Uterus (tissue), 4 donors: ENCODE measurements at places on chromosomes 7 and 10. TPM values are rescaled to one million over a fixed set of nuclear protein-coding genes. Genes with fewer than 3 reads are reported as not detected.
A peak's percentile ranks its signal among the peaks of the same experiment; 100 is the strongest.

DNA sequence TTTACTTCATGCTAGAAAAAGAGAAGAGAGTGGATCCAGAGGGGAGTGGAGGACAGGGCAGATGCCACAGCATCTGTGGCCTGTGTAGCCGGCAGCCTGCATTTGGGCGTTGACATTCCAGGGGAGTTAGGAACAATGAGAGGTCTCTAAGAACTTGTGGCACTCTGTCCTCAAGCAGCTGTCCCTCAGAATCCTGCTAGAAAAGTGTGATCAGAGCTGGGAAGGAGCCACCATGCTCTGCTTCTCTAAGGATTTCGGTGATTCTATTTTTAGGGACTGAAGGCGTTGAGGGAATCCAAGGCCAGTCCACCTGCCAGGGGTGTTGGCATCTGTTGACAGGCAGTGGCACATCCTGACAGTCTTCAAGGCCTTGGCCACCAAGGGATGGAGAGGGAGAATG is 7.6 kb downstream of the LRIT2 start:
- no peak overlapping the region for H3K27ac ChIP-seq
- H3K4me1 ChIP-seq: no peaks in the 10 kb centered on the region
- no peaks in the 10 kb centered on the region for H3K27me3 ChIP-seq
- H3K4me3 ChIP-seq: no peak overlapping the region

DNA sequence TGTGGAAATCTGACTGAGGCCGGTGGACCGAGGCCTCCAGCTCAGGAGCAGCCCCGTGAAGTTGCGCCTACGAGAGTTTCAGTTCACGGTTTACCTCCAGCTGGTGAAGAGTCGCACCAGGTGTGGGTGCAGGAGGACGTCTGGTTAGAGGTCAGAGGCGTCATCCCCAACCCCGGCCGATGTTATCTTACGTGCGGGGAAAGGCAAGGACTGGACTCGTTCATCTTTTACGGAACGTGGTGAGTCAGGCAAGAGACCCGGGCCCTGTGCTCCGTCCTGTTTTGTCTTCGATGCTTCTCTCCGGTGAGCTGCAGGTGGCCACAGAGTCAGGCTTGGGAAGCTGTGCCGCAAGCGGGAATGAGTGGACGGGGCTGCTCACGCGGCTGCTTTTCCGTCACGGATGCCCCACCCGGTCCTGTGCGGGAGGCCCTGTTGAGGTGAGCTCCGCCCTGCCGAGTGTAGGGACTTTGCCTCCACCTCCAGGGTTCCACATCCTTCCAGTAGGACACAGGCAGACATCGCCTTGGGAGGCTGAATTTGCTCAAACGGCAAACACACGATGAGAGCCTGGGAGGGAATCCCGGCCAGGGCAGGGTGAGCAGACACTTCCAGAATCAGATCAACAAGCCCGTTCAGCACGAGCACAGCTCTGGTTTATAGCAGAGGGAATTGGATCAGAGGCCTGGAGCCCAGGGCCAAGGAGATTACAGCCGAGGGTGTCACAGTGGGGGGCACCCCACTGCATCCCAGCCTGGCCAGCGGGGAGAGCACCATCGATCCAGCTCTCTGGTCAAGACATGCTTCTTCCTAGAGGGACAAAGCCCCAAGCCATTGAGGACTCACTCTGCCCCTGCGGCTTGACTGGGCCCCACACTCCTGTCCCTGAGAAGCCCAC is 50.1 kb upstream of the INPP5A start:
- no peak overlapping the region for H3K4me3 ChIP-seq
- H3K36me3 ChIP-seq: no peaks in the 10 kb centered on the region
- H3K27ac ChIP-seq: no peak overlapping the region
- H3K4me1 ChIP-seq: no peaks in the 10 kb centered on the region
- peak; percentile 14 for DNase-seq

- no peaks in the 10 kb centered on the region for H3K4me1 ChIP-seq
- H3K27me3 ChIP-seq: no peaks in the 10 kb centered on the region
- no peak overlapping the region for H3K27ac ChIP-seq
- DNase-seq: no peak
- H3K36me3 ChIP-seq: no peaks in the 10 kb centered on the region
Measured at GRCh38 chr10:11073410-11073809, 55.7 kb downstream of the CELF2 start.

DNA sequence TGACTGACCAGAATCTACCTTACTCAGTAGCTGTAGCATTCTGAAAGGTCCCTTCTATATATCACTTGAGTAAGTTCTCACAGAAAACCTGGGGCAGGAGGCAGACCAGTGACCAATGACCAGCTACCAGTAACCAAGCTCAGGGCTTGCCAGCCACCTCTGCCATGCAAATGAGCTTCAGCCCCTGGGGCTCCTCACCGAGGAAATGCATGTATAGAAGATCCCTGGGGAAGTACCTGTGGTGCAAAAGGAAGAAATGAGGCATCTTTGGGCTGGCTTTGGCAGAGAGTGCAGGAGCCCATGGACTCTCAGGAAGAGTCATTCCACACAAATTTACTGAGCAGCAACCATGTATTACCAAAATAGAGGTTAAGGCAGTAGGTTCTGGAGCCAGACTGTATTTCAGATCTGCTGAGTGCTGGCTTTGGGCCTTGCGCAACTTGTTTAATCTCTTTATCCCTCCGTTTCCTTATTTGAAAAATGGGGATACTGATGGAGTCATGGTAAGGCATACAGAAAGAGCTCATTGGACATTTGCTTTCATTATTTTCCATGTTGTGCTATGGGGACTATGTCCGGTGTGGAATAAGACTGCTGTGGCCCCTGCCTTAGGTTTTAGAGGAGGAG is 41.1 kb upstream of the FAM204A start:
- H3K4me1 ChIP-seq: no peaks in the 10 kb centered on the region
- no peaks in the 10 kb centered on the region for H3K27me3 ChIP-seq
- no peak overlapping the region for H3K27ac ChIP-seq
- DNase-seq: no peak

MASTL gene
- total RNA-seq: 17.9 TPM

DNA sequence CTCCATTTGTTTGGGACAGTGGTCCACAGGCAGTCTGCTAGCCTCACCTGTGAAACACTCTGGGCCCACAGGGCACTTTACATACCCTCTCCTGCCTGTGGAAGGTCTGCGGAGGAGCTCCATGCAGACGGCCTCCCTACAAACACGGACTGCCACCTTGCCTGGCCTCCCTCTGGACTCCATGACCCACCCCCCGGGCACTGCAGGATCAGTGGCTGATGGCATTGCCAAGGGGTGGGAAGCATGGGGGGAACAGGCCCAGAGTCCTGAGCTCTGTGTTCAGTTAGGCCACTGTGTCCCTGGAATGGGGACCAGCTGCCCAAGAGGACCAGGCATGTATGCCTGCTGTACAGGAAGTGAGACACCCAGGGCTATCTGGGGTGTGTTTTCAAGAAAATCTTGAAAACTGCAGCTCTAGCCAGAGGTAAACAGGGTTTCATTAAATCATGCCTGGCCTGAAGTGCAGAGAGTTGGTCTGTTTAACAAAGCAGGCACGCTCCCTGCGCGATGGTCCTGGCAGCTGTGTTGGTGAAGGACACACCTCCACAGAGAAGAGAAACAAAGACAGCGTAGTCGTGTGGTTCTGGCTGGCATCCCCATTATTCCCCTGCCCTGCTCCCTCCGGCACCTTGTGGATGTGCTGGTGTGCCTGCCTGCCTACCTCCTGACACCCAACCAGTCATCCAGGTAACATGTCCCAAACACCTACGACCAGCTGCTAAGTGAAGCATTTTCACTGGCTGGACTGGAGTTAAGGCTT is 470.8 kb upstream of the ZMIZ1 start:
- no peak overlapping the region for H3K27ac ChIP-seq
- H3K4me1 ChIP-seq: no peaks in the 10 kb centered on the region
- no peaks in the 10 kb centered on the region for H3K36me3 ChIP-seq
- peak; percentile 11 for DNase-seq

GRCh38 chr10:77244746-77245145 is 392.9 kb downstream of the KCNMA1 start:
- peak; percentile 56 for DNase-seq
- no peaks in the 10 kb centered on the region for H3K36me3 ChIP-seq
- no peak overlapping the region for H3K4me3 ChIP-seq
- peak overlapping the region; percentile 82 for H3K27ac ChIP-seq
- peaks cover 16% of the 10 kb centered on the region for H3K4me1 ChIP-seq
- H3K27me3 ChIP-seq: no peaks in the 10 kb centered on the region
